Jurkat, Clone E6-1 (cell line): ENCODE measurements at places on chromosomes 13 and 19.
A peak's percentile ranks its signal among the peaks of the same experiment; 100 is the strongest.

DNA sequence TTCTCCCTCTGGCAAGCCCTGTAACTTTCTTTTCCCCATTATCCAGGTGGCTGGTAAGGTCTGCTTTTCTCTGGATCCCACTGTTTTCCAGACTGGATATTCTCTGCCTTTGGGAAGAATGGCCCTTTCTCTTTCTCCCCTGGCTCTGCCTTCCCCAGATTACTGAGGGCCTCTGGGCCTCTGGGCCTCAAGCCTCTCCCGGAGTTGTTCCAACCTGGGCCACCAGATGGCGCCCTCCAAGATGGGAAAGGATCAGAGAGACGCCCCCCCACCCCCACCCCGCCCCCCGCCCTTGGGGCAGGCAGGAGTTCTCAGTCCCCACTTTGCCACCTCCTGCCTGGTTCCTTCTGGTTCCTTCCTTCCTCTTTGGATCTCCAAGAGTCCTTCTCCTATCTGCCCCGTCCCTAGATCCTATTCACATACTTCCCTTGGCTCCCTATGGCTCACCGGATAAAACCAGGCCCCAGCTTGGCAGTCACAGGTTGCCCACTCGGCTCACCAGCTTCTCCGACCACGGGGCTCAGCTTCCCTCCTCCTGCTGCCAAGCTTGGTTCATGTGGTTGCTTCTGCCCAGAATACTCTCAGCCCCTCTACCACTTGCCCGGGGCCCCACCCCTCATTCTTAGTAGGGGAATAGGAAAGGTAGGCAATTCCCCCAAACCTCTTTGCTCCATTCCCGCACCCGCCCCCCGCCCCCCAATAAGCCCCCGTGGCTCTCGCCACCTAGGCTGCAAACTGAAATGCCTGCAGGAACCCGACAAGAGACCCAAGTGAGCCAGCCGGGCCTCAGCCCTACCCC lies 13.1 kb downstream of the EPS8L1 start:
- peak; percentile 37 for DNase-seq

DNA sequence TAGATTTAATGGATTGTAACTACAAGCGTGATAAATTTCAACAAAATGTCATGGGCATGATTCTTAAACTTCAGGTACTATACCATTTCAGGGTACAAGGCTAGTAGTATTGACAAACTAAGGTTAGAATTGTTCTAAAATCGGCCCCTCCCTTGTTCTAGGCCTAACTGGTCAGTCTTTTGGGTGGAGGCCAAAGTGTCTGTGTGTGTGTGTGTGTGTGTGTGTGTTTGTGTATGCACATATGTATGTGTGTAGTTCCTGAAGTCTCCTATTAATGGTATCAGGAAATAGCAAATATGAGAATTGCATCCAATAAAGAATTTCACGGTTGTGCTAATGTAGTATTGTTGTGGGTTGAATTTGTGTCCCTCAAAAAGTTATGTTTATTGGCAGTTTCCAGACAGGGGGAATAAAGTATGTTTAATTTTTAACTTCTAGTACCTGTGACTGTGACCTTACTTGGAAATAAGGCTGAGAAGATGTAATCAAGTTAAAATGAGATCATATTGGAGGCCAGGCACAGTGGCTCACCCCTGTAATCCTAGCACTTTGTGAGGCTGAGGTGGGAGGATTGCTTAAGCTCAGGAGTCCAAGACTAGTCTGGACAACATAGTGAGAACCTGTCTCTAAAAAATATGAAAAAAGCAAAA lies 119.2 kb downstream of the KLF5 start:
- no peak for DNase-seq

DNA sequence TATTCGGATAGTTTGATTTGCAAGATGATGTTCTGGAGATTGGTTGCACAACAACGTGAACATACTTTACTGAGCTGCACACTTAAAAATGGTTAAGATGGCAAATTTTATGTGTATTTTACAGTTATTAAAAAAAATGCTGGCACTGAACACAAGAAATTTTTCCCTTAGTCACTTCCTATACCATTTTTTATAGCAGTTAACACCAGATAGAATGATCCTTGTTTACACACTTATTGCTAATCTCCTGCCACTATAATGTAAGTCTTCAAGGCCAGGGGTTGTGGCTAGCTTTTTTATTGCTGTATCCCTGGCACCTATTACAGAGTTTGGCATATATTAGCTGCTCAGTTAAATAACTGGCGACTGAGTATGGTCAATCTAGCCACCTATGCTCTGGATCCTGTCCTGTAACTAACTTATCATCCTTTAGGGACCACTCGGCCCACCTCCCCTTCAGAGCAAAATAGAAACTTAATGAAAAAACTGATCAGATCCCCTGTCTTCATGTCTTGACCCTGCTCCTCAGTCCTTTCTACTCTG lies 2.0 kb upstream of the EBPL start:
- no peak for DNase-seq

- peak; percentile 80 for DNase-seq
Observed at GRCh38 chr19:49680421-49681351, 3.6 kb downstream of the PRMT1 start.

- no peak for DNase-seq
Observed at GRCh38 chr13:99350191-99350590, 43.0 kb upstream of the GPR183 start.

DNA sequence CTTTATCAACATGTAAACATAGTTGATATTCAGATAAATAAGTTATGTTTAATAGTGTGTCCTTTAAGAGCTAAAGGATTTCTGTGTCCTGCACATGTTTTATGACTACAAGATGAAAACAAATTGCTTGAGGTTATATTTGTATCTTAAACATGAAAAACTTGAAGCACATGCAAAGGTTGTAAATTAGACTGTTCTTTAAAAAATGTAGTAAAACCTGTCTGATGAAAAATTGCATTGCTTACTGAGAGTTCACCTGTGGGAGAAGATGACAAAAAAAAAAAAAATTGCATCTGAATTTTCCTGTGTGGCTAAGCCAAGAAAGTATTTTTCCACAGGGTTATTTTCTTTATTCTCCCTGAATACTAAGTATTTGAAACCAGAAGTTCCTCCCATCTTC lies 25.7 kb upstream of the LMO7 start:
- DNase-seq: no peak

GRCh38 chr19:49684251-49684982 lies 5.0 kb upstream of the ADM5 start:
- no peak for DNase-seq

GRCh38 chr13:31595563-31595962 lies 143.8 kb upstream of the RXFP2 start:
- no peak for DNase-seq

- DNase-seq: no peak
Observed at GRCh38 chr13:49629196-49629938, 1.1 kb downstream of the ARL11 start.

- DNase-seq: no peak
Observed at GRCh38 chr19:18491995-18492953, 29.6 kb downstream of the ELL start.

GRCh38 chr13:47126432-47126831 lies 229.6 kb upstream of the HTR2A start:
- no peak for DNase-seq

DNA sequence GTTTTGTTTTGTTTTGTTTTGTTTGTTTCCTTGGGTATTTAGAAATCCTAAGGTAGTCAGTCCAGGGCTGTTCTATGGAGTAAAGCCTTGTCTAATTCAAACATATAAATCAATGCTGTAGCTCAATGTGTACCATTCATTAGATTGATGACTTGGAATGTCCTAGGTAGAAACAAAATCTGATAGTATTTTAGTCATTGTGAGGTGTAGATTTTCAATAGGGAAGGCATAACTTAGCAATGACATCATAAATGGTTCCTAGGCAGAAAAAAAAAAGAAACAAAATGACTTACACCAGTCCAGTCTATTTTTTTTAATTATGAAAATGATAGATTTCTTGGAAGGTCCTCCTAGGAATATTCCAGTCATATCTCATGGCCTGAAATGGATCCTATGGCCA lies 189.9 kb downstream of the SPRY2 start:
- DNase-seq: no peak

DNA sequence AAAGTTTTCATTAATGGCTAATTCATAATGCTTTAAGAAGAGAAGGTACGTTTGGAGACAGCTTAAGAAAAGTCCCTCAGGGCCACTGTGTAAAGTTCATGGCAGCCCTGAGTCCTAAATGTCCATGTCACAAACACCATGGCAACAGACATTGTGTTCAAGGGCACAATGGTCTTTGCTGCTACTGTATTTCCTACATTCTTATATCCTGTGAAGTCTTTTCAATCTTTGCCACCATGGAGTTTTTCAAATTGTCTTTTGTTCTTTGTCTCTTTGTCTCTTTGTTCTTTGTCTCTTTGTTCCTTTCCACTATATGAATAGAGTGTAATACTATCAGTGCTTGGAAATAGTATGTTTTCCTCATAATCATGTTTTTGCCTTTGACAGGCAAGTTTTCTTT lies 178.8 kb downstream of the VWA8 start:
- DNase-seq: no peak

DNA sequence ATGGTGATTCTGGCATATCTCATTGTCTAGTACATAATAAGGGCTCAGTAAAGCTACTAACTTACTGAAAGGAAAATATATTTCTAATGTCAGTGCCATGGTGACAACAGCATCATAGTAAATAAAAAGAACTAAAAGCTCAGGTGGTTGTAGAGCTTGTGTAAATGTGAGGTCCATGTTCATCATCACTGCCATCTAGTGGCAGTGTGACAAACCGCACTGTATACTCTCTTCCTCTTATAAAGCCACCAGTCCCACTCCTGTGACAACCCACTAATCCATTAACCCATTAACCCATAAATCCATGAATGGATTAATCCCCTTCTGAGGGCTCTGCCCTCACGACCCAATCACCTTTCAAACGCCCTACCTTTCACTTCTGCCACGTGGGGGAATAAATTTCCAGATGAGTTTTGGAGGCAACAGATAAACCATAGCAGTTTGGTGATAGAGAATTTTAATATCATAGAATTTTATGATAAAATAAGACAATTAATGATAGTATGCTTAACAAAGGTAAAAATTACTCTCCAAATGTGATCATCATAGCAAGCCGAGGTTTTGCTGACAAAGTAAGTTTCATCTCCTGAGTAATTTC lies 160.4 kb upstream of the SGCG start:
- DNase-seq: peak; percentile 60

GRCh38 chr13:45933203-45933908 lies 81.8 kb upstream of the SIAH3 start:
- no peak for DNase-seq

DNA sequence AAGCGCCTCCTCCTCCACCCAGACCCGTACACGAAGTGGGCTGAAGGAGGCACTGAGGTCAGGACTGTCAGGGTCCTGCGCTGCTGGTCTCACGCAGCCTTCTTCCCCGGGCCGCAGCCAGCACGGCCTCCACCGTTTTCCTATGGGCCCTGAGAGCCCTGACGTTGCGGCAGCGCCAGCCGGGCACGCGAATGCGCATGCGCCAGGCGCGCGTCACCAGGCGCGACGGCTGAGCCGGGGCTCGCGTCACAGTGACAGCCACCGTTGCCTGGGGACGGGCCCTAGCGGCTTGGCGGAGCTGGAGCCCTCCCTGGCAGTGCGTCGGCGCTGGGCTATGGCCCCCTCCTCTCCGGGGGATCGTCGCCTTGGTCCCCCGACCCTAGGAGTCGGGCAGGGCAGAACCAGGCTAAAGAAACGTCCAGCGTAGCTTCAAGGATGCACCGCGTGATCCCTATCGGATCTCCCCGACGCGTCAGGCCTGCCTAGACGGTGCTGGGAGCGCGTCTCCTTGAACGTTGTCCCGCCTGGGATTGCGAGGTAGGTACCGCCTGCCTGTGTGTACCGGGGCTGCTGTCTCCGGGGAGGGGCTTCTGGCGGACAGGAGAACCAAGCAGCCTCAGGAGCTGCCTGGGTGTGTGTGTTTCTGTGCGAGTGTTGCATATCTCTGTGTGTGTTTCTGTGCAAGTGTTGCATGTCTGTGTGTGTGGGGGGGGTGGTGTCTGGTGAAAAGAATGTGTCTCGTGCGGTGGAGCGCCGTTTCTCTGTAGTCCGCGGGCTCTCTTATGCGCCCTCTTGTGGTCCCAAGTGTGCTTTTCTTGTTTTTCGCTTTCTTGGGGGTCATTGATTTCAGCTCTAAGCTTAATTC lies 43.2 kb downstream of the ZNF571 start:
- no peak for DNase-seq

GRCh38 chr13:44865722-44866410 lies 123.4 kb downstream of the NUFIP1 start:
- no peak for DNase-seq

- DNase-seq: no peak
Observed at GRCh38 chr13:97342136-97342535, 91.8 kb upstream of the RAP2A start.

DNA sequence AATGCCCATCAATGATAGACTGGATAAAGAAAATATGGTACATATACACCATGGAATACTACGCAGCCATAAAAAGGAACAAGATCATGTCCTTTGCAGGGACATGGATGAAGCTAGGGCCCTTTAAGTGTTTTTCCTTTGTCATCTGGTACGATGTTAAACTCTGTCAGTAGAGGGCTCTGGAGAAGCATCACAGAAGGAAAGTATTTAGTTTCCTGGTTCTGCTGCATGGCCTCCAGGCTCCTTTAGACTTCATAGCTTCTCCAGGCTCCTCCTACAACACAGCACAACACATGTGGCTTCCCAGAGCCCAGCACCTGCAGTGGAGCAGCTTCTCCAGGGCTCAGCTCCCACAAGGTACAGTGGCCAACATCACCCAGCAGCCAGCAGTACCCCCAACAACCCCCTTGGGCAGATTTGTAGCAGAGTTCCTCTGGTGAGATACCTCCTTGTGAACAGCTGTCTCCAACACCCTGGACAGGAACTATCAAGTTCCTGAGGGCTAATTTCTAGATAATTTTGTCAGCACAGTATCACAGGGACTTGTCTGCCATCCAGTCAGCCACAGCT lies 63.4 kb downstream of the KCTD12 start:
- peak; percentile 54 for DNase-seq

DNA sequence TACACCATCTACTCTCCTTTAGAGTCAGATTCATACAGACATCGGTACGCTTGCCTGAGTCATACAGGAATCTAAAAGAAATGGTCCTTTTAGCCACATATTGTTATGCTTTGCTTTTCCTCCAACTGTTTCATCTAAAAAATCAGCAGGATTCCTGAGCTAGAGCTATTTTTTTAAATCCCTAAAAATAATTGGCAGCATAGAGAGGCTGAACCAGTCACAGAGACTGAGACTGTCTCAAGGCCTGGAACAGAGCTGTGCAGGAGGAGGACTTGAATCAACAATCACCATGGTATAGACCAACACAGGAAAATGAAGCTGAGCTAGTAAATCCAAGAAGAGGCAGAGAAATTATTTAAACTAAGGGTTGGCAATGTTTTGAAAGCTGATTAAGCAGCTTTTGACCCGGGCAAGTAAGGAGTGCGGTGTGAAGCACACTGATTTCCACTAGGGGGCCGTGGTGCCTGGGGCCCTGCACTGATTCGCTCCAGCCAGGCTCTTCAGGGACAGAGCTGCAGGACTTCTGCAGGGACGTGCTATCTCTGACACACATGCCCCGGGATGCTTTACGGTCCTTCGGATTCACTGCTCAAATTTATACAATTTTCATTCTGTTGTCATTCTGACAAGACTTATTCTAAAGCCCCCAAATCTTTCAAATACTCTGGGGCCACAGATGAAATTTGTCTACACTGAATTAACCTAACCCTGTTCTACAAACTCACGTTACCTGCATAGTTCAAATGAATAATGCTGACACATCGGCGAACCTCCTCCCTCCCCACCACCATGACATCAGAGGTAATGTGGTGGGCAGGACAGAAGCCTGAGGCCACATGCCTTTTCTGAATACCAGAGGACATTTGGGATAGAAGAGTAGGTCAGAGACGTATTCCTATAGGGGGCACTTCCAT lies 87.6 kb upstream of the SLC15A1 start:
- peak; percentile 16 for DNase-seq

GRCh38 chr13:33874871-33875270 lies 56.9 kb downstream of the RFC3 start:
- no peak for DNase-seq
